Activated T-helper 17 cell treated with anti-CD3 and anti-CD28 coated beads, Interleukin-2, amount 50 U/mL, for 72 hours (primary cell): ENCODE measurements at places on chromosomes 7 and 10.

DNA sequence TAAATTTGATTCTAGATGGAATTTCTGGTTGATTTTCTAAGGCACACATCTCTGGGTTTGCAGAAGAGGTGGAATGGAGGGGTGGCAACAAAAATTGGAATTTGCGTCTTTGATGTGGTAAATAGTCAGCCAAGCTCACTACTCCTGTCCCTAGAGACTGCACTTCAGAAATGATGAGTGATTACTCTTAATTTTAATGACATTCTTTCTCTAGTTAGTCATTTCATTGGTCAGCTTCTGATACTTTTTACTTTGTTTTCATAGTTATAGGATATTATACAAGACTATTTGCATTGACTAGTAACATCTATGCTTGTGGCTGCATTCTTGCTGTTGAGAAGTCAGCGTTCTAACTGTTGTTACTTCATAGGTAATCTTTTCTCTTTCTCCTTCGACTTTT is 658.3 kb downstream of the SUGCT start:
- no peak for ATAC-seq

DNA sequence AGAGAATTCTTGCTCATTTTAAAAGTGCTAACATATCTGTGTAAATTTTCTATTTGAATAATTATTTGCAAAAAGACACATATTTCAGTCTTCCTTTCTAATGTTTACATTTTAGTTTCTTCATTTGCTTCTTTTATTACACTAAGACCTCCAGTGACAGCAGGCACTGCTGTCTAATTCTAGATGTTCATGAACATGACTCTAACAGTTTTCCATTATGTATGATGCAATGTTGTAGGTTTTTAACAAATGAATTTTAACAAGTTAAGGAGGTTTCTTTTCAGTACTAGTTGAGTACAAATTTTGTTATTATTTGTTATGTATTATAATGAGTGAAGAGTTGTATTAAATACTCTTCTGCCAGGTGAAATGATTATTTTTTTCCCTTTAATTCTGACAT is 83.6 kb downstream of the GRB10 start:
- no peak for ATAC-seq

DNA sequence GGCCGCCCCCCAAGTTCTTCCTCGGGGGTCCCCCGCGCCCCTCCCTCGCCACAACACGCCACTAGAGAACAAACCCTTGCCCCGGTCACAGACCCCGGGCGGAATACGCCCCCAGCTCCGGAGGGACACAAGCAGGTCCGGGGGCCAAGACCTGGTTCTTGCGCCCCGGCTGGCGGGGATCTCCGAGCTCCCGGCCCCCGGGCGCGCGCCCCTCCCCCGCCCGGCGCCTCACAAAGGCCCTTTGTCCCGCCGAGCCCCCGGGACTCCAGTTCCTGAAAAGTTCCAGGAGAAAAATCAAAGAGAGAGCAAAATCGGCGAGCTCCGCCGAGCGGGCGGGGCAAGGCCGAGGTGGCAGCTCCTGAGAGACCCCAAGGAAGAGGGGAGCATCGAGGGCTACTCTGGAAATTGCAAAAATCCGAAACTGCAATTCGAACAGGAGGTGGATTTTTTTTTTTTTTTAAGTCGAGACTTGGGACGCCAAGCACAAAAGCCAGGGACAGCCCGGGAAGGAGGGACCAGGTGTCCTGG is 4.0 kb downstream of the TNRC18 start:
- ATAC-seq = no peak

DNA sequence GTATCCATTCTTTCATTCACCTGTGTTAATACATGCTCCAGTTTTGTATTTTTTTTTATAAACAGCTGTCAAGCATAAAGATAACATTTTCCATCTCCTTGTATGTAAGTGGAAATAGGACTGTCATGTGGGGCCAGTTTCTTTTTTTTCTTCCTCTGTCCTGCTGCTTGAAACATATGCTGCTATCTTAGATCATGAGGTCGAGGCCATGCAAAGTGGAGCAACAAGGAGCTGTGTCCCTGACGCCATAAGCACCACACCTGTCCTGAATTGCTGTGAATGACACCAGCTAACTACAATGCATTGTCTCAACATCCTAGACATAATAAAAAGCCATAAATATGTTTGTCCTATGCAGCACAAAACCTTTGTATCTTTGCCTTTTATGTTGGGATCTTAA is 37.7 kb upstream of the SLC26A4 start:
- ATAC-seq = no peak

DNA sequence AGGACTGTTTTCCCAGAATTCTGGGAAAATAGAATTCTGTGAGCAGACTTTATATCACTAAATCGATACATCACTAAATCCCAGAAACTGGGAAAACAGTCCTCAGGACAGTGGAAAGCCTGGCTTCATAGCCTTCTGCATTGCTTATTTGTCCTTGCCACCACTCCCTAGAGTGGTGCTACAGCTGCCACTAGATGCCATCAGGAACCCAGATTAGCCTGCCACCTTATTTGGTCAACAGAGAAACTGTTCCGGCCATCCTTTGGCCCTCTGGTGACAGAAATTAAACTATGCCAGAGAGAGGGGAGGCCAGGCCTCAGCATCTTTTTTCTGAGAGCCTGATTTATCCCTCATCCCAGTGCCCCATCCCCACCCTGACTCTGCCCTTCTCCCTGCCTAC is 19.6 kb upstream of the NFKB2 start:
- no peak for ATAC-seq

DNA sequence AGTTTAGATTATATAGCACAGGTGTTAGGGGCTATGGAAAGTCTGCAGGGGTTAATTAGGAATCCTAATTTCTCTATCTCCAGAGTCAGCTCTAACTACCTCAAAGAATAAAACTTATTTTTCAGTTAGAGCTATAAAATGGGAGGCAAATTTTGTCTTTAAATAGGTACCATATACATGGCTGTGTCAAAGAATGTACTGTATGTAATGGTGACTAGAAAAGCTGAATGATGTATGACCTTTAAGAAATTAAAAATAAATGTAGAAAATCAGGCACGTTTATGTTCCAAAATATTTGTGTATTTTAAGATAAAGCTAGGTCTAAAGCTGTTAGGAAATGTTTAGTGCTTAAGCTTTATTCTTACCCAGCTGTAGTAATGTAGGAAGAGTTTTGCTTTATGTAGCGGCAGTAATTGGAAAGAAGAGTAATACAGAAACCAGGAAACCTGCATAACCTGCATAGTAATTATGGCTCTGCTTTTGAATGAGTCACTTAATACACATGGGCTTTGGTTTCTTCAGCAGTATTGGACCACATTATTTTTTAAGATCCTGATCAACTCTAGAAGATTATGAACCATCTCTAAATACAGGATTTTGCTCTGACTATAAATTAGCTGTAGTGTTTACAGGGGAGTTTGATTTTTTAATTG is 85.0 kb downstream of the KMT2E start:
- ATAC-seq = peak; percentile 98

- no peak for ATAC-seq
Measured at GRCh38 chr7:1810521-1810920, 140.4 kb downstream of the ELFN1 start.

DNA sequence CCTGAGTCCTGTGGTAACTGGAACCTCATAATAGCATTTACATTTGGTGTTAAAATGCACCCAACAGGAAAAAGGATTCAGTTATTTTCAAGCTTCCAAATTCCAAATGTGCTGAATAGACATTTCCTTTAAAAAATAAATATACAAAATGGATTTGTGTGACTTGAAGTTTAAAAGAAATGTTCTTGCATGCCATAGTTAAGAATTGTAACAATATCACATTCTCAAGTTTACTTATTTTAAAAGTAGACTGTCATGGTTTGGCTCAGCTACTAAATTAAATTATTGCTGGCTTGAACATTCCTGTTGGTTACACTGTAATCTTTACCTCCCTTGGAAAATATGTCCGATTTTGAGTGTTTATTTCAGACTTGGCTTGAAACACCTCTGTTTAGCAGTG is 31.5 kb downstream of the BICC1 start:
- no peak for ATAC-seq

DNA sequence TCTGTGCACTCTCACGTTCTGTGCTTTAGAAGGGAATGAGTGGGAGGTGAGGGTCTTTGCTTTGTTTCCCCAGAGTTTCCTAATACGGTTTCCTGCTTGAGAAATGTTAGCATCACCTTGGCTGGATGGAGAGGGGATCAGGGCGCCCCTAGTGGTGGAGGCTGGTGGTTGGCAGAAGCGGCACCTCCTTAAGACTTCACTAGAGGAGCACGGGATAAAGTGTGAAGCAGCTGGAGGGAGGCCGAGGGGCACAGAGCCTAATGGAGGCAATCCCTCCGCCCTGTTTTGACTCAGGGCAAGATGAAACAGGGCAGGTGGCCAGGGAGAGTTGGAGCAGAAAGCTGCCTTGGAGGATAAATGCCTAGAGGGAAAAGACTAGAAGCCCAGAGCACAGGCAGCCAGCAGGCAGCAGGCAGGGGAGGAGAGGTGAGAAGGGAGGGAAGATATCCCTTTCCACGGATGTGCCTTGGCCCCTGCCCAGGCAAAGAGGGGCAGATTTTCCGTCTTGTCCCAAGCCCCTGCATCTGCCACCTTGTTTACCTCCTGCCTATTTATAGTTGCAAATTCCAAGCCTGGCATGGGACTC is 56.0 kb upstream of the BTRC start:
- ATAC-seq = peak; percentile 63

DNA sequence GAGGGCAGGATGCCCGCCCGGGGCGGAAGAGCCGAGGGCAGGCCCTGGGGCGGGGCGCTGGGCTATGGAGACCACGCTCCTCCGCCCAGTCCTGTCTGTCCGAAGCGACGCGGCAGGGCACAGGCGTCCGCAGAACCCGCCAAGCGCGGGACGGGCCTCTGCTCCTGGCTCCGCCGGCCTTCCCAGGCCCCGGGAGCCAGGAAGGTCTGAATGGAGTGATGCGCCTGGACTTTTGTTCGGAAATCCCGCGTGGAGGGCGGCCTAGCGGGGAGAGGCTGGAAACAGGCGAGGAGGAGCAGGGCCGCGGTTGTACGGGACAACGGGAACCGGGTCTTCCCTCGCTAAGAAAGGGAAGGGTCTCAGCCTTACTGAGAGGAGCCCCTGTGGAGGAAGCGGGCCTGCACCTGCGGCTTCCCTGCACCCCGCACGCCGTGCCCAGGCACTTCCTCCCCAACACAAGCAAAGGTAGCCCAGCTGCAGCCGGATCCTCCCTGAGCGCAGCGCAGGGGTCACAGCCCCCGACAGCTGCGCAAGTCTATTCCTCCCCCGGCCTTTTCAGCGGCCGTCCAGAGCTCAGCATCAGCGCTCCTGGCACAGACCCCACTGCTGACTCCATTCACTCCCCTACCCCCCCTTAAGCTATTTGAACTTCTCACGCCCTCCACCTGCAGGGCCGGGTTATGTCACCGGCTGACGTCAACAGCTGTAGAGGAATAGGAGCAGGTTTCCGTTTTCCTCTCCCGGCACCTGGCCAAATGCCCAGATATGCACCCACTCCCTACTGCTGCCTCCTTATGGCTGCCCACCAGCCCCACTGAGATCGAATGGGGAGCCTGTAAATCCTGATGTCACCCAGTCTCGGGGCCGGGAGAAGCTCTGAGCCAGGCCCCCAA is 143.2 kb upstream of the RET start:
- peak; percentile 73 for ATAC-seq

- ATAC-seq = no peak
Measured at GRCh38 chr7:36690041-36690440, 34.3 kb downstream of the AOAH start.
